ENCODE measurements at places on chromosomes 1 and 21. TPM values are rescaled to one million over a fixed set of nuclear protein-coding genes. Genes with fewer than 3 reads are reported as not detected.
A peak's percentile ranks its signal among the peaks of the same experiment; 100 is the strongest.

DNA sequence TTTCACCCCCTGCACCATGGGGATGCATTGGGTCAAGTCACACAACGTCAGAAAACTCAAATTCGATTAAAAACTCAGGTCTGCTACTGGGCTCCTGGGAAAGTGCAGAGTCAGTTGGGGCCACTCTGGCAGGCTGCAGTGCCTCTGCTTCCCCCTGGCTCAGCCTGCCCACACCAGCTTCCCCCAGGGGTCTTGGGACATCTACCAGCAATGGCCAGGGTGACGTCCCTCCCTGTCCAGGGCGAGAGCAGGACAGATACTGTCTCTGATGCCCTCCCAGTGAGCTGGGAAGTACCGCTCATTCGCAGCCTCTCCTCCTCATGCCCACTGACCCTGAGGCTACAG lies 106.2 kb upstream of the COL6A1 start:
- DNase-seq: no peak
- H3K4me1 ChIP-seq: no peaks in the 10 kb centered on the region
- no peaks in the 10 kb centered on the region for H3K27me3 ChIP-seq
- no peaks in the 10 kb centered on the region for H3K36me3 ChIP-seq
- H3K4me3 ChIP-seq: no peak overlapping the region
- H3K27ac ChIP-seq: no peak overlapping the region

DNA sequence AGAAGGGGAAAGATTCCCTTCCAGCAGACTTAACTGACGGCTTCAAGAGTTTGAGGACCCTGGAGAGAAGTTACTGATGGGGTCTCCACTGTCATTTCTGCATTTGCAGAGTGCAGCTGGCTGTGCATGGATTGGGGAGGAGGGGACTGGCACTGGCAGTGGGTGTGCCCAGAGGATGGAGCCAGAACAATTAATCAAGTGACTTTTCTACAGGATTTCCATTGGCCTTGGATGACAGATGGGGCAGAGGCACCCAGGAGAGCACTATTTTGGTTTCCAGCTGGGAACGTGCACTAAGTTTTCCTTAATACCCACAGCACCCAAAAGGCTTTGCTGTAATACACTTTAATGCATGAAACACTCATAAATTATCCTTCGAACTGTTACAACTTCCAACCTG lies 1.3 kb downstream of the NGF start:
- H3K4me3 ChIP-seq: no peak overlapping the region
- no peaks in the 10 kb centered on the region for H3K4me1 ChIP-seq
- H3K27me3 ChIP-seq: peaks cover 11% of the 10 kb centered on the region
- H3K36me3 ChIP-seq: no peaks in the 10 kb centered on the region

GRCh38 chr1:193199940-193200339 lies 13.5 kb upstream of the B3GALT2 start:
- H3K4me3 ChIP-seq: no peak overlapping the region
- no peaks in the 10 kb centered on the region for H3K36me3 ChIP-seq
- no peaks in the 10 kb centered on the region for H3K4me1 ChIP-seq
- no peaks in the 10 kb centered on the region for H3K27me3 ChIP-seq
- DNase-seq: no peak
- H3K27ac ChIP-seq: no peak overlapping the region

DNA sequence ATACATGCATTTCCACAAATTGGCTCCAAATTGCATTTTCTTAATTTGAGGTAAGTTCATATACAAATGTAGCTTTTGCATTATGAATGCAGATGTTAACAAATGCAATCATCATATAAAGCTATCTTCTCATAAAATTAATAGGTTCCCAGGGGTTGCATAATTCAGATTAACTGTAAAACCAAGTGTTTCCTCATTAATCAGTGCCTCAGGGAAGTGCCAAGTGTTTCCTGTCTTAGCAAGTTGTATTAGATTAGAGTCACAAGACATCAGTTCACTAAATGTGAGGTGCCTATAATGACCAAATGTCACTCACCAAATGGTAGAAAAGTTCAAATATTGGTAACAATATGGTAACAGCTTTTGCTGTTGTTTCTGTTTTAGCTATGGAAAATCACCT lies 140.8 kb downstream of the PTGER3 start:
- no peaks in the 10 kb centered on the region for H3K4me1 ChIP-seq
- no peak overlapping the region for H3K27ac ChIP-seq
- no peak for DNase-seq
- no peaks in the 10 kb centered on the region for H3K36me3 ChIP-seq
- H3K4me3 ChIP-seq: no peak overlapping the region

The CD5L gene
- polyA plus RNA-seq: not detected

DNA sequence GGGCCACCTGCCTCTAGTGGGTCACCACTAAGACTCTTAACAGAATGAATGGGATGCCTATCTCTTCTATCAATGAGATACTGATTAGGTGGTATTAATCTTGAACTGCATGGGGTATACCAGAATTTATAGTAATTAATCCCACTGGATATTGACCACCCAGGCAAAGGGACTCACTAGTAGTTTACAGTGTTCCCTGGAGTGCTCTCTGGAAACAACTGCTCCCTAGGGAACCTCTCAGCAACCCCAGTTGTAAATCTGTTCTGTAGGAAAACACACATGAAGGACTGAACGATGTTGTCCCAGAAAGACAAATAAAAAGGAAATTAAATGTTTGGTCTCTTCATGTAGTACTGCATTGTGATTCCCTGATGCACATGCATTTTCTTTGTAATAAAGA lies 430.5 kb downstream of the HLX start:
- DNase-seq: no peak
- H3K27me3 ChIP-seq: no peaks in the 10 kb centered on the region
- no peaks in the 10 kb centered on the region for H3K4me1 ChIP-seq
- no peaks in the 10 kb centered on the region for H3K36me3 ChIP-seq
- H3K4me3 ChIP-seq: no peak overlapping the region

DNA sequence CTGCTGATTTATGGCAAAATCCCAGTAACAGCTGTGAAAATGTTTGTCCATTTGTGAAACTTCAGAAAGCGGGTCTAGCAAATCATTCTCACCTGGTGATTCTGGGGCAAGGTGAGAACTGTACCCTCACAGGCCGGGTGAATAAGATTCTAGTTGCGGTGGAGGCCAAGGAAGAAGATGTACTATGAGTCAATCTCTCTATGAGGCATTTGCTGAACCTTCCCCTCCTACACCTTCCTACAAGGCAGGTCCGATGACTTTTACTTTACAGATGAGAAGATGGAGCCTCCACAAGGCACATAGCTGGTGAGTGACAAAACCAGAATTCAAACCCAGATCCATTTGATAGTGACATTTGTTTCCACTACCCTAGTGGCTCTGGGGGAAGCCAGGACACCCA lies 72.7 kb downstream of the BACH1 start:
- no peak overlapping the region for H3K27ac ChIP-seq
- H3K36me3 ChIP-seq: no peaks in the 10 kb centered on the region

GRCh38 chr1:150144606-150145005 lies 5.1 kb upstream of the PLEKHO1 start:
- H3K27ac ChIP-seq: no peak overlapping the region
- no peak for DNase-seq
- no peaks in the 10 kb centered on the region for H3K4me1 ChIP-seq
- H3K36me3 ChIP-seq: peaks cover 2% of the 10 kb centered on the region
- no peak overlapping the region for H3K4me3 ChIP-seq
- peaks cover 18% of the 10 kb centered on the region for H3K27me3 ChIP-seq

GRCh38 chr1:195965036-195965435 lies 643.2 kb downstream of the KCNT2 start:
- H3K4me3 ChIP-seq: no peak overlapping the region
- H3K27me3 ChIP-seq: no peaks in the 10 kb centered on the region
- H3K27ac ChIP-seq: no peak overlapping the region
- no peaks in the 10 kb centered on the region for H3K4me1 ChIP-seq

DNA sequence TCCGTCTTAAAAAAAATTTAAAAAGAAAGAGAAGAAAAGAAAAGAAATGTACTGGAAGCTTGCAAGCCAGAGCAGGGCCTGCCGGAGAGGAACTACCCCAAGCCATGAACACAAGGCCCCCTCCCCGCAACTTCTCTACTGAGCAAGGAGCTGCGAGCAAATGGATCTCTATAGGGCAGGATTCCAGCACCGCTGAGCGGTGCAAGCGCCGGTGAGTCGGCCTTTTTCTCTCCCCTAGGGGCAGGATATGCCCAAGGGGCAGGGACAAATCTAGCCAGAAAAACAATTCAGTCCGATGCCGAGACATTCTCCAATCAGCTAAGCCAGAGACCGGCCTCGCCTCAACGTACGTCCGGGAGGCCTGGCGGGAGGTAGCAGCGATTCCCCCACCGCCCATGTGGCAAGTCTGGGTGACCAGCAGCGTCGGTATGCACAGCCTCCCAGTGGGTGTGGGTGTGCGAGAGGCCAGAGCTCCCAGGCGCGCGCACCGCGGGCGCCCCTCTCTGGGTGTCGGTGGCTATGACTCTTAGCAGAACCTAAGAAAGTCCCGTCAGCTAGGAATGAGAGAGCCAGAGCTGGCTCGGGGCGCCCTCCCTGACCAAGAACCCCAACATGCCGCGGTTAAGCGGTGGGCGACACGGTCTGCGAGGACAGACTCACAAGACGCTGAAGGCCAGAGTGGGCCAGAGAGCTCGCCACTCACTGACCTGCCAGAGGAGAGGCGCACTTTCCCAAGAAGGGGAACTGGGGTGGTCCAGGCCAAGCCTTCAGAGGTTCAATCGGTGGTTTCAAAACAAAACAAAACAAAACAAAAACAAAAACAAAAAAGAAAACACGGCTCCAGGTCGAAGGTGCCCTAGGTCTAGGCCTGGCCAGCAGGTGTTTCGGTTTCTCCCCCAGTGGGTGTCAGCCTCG lies 1.9 kb downstream of the CSMD2 start:
- H3K4me3 ChIP-seq: no peak overlapping the region
- no peaks in the 10 kb centered on the region for H3K4me1 ChIP-seq
- DNase-seq: peak; percentile 12
- no peak overlapping the region for H3K27ac ChIP-seq
- H3K27me3 ChIP-seq: peaks cover 4% of the 10 kb centered on the region

- H3K4me3 ChIP-seq: no peak overlapping the region
- peaks cover 5% of the 10 kb centered on the region for H3K4me1 ChIP-seq
- H3K36me3 ChIP-seq: peaks cover 24% of the 10 kb centered on the region
- no peak for DNase-seq
These were observed 44.4 kb downstream of the STPG1 start for GRCh38 chr1:24369199-24369598.

GRCh38 chr1:167515893-167516321 lies 2.4 kb downstream of the CD247 start:
- H3K36me3 ChIP-seq: no peaks in the 10 kb centered on the region
- no peaks in the 10 kb centered on the region for H3K27me3 ChIP-seq
- peak overlapping the region; percentile 91 for H3K27ac ChIP-seq
- no peaks in the 10 kb centered on the region for H3K4me1 ChIP-seq
- DNase-seq: no peak

GRCh38 chr1:167491586-167492461 lies 26.5 kb downstream of the CD247 start:
- no peak overlapping the region for H3K4me3 ChIP-seq
- peaks cover 4% of the 10 kb centered on the region for H3K27me3 ChIP-seq
- H3K36me3 ChIP-seq: no peaks in the 10 kb centered on the region
- H3K4me1 ChIP-seq: no peaks in the 10 kb centered on the region

DNA sequence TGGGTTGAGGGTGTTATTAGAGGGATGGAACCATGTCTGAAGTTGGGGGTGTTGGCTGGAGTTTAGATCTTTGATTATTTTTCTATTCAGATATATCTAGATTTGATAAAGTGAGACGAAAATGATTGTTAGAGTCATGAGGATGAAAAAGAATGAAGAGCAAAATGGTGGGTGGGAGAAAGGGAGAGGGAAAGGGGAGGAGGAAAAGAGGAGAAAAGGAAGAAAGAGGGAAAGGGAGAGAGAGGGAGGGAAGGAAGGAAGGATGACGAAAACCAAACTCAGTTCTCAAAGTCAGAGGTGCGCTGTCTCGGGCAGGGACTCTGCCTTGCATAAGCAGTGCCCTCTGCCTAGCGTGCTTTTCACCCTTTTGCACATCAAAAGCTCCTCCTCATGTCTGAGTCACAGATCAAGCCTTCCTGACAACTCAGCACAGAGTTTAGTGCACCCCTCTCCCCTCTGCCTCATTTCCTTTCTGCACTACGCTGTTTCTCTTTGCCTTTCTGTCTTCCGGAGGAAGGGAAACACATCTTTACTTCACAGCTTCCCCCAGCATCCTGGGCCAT lies 225.8 kb upstream of the PROX1 start:
- H3K4me1 ChIP-seq: no peaks in the 10 kb centered on the region
- no peak for DNase-seq
- no peaks in the 10 kb centered on the region for H3K27me3 ChIP-seq
- no peaks in the 10 kb centered on the region for H3K36me3 ChIP-seq
- H3K4me3 ChIP-seq: no peak overlapping the region

DNA sequence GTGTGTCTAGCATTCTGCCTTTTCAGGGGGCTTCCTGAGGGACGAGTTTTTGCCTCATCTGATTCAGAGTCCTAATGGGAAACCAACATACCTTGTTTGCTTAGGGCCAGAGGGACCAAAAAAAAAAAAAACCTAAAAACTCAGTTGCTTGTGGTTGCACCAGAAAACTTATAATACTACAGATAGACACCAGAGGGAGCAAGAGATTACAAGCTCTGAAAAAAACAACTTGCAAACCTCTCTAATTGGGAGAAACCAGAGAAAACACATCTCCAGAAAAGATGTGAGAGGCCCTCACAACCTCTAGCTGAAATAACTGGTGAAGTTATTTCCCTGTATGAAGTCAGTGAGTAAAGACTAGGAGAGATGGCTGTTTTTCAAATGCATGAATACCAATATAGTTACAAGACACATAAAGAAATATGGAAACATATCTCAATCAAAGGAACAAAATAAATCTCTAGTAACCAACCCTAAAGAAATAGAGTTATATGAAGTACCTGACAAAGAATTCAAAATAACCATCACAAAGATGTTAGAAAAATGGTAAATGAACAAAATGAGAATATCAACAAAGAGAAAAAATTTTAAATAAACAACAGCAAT lies 233.7 kb upstream of the NFIA start:
- H3K36me3 ChIP-seq: no peaks in the 10 kb centered on the region
- no peak overlapping the region for H3K27ac ChIP-seq
- no peaks in the 10 kb centered on the region for H3K4me1 ChIP-seq
- peak; percentile 51 for DNase-seq
- H3K4me3 ChIP-seq: no peak overlapping the region

GRCh38 chr1:2978691-2979190 lies 42.5 kb upstream of the ACTRT2 start:
- H3K4me1 ChIP-seq: no peaks in the 10 kb centered on the region

All from small intestine (tissue), 16 donors.